ENCODE measurements at places on chromosomes 5 and 9.

GRCh38 chr9:36438536-36439236 is 38.6 kb upstream of the RNF38 start:
- no peak for DNase-seq

DNA sequence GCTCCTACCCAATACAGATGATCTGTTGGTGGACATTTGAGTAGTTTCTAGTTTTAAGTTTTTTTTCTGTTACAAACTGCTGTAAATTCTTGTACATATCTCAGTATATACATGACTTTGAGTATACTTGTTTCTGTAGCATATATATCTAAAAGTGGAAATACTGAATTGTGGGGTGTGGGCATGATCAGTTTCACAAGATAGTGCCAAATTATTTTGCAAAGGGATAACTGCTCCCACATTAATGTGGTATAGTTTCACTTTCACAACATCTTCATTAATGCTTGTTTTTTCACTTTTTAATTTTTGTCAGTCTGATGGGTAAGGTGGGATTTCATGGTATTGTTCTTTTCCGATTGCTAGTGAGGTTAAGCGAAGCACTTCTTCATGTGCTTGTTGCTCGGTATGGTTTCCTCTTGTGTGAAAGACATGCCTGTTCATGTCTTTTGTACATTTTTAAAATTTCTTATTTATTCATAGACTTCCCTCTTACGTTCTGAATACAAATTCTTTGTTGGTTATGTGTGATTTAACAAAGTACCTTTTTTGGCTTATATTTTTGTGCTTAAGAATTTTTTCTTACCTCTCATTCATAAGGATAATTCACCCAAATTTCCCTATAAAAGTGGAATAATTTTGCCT is 103.5 kb downstream of the CDC42SE2 start:
- DNase-seq: no peak

DNA sequence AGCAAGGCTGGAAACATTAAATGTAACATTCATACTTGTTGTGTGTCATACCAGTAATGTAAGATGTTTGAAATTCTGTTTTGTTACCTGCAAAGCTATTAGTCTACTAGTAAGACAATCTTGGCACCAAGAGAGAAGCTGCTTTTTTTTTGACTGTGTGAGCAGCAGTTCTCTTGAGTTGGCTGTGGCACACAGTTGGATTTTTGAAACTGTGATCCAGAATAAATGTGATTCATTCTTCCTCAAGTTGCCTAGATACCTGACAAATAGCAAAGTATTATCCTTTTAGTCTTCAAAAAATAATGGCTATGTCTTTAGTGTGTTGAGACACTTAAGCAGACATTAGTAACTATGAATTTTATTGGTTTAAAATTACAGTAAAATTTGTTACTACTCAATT is 57.2 kb upstream of the HAPLN1 start:
- DNase-seq: no peak

DNA sequence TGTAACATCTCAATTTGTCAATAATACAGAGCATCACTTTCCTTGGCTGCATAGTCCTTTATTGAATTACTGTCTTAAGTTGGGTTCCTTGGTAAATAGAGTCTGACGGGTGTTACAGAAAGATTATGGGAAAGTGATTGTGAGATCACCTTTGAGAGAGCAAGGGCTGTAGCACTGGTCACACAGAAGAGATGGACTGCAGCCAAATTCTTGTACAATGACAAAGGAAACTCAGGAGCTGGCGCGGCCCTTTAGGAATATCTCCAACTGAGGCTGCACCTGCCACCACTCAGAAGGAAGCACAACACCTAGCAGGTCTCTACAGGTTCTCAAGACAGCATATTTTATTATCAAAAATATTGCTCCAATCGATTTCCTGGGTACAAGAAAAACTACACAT is 350.0 kb upstream of the ISL1 start:
- no peak for DNase-seq

- no peak for DNase-seq
Observed at GRCh38 chr5:56326770-56327169, 93.6 kb upstream of the ANKRD55 start.

- no peak for DNase-seq
Observed at GRCh38 chr5:4255441-4255840, 659.8 kb downstream of the IRX1 start.

- DNase-seq: no peak
Observed at GRCh38 chr5:127872494-127872893, 169.3 kb downstream of the CCDC192 start.

DNA sequence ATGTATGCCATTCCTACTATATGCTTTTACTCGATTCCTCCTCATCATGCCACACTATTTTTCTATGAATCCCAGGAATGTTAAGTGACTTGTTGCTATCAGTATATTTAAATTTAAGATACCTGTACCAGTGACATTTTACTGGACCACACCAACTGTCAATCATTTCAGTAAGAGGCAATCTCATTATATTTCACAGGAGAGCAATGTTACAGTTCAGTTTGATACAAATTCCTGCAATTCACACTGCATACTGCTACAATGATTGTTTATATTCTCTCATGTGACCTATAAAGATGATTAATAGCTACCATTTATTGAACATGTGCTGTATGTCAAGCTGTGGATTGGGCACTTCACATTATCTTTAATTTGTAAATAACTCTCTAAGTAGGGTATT is 30.0 kb downstream of the SPEF2 start:
- no peak for DNase-seq

- no peak for DNase-seq
Observed at GRCh38 chr9:135770203-135770535, 68.2 kb downstream of the KCNT1 start.

DNA sequence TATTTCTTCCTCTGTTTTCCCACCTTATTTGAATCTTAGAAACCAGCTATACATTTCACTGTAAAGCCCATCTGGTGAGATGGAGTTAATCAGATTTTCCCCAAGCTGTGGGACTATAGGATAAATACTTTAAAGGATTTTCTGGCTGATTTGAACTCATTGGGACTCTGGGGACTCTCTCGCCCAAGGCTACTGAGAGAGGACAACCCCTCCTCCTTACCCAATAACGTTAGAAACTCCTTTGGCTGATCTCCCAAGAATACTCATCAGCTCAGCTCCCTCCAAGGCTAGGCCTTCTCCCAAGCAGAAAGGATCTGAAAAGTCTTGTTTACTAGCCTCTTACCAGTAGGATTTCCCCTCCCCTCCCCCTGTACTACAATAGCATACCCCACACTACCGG is 1.5 kb upstream of the GLRA1 start:
- DNase-seq: no peak

GRCh38 chr5:14838396-14839319 is 32.9 kb downstream of the ANKH start:
- DNase-seq: no peak

- no peak for DNase-seq
Observed at GRCh38 chr5:97095318-97095732, 47.1 kb downstream of the LIX1 start.

- no peak for DNase-seq
Observed at GRCh38 chr9:128685636-128686489, 3.2 kb upstream of the SET start.

- DNase-seq: no peak
Observed at GRCh38 chr5:14258840-14259239, 115.7 kb downstream of the TRIO start.

Data from stimulated activated CD4-positive, alpha-beta T cell treated with anti-CD3 and anti-CD28 coated beads, Interleukin-1b, Interleukin-23, amount 100 ng/mL, for 1 hour (primary cell).